Left lung (tissue), 14 donors: ENCODE measurements at places on chromosomes 3 and 15. TPM values are rescaled to one million over a fixed set of nuclear protein-coding genes. Genes with fewer than 3 reads are reported as not detected.
A peak's percentile ranks its signal among the peaks of the same experiment; 100 is the strongest.

GRCh38 chr15:61275901-61276300 is 46.8 kb upstream of the RORA start:
- no peak for DNase-seq
- no peaks in the 10 kb centered on the region for H3K27me3 ChIP-seq

Gene BNC1
- polyA plus RNA-seq: 1.6 TPM

Gene ARHGAP31
- polyA plus RNA-seq: 42.7 TPM

GRCh38 chr3:120143676-120144075 is 49.4 kb upstream of the GSK3B start:
- peaks cover 27% of the 10 kb centered on the region for H3K4me1 ChIP-seq
- no peak for DNase-seq
- no peak overlapping the region for H3K27ac ChIP-seq
- H3K27me3 ChIP-seq: no peaks in the 10 kb centered on the region
- no peaks in the 10 kb centered on the region for H3K36me3 ChIP-seq

Gene SMCO1
- not detected for polyA plus RNA-seq

GRCh38 chr15:55789066-55789660 is 46.2 kb upstream of the PRTG start:
- no peaks in the 10 kb centered on the region for H3K27me3 ChIP-seq
- no peak for DNase-seq
- no peaks in the 10 kb centered on the region for H3K4me1 ChIP-seq
- no peak overlapping the region for H3K4me3 ChIP-seq

- no peaks in the 10 kb centered on the region for H3K36me3 ChIP-seq
- no peaks in the 10 kb centered on the region for H3K27me3 ChIP-seq
- H3K27ac ChIP-seq: no peak overlapping the region
- peaks cover 27% of the 10 kb centered on the region for H3K4me1 ChIP-seq
- DNase-seq: no peak
- H3K4me3 ChIP-seq: no peak overlapping the region
Measured at GRCh38 chr15:74036271-74037170, 42.0 kb downstream of the PML start.

Gene COL6A6
- polyA plus RNA-seq: 44.6 TPM

- no peak overlapping the region for H3K27ac ChIP-seq
- no peak for DNase-seq
- no peak overlapping the region for H3K4me3 ChIP-seq
- no peaks in the 10 kb centered on the region for H3K4me1 ChIP-seq
Measured at GRCh38 chr3:38110314-38111050, 26.4 kb downstream of the ACAA1 start.

GRCh38 chr3:25895443-25895842 is 105.6 kb downstream of the OXSM start:
- no peak overlapping the region for H3K4me3 ChIP-seq
- no peaks in the 10 kb centered on the region for H3K4me1 ChIP-seq
- no peak for DNase-seq
- H3K36me3 ChIP-seq: no peaks in the 10 kb centered on the region
- no peaks in the 10 kb centered on the region for H3K27me3 ChIP-seq

DNA sequence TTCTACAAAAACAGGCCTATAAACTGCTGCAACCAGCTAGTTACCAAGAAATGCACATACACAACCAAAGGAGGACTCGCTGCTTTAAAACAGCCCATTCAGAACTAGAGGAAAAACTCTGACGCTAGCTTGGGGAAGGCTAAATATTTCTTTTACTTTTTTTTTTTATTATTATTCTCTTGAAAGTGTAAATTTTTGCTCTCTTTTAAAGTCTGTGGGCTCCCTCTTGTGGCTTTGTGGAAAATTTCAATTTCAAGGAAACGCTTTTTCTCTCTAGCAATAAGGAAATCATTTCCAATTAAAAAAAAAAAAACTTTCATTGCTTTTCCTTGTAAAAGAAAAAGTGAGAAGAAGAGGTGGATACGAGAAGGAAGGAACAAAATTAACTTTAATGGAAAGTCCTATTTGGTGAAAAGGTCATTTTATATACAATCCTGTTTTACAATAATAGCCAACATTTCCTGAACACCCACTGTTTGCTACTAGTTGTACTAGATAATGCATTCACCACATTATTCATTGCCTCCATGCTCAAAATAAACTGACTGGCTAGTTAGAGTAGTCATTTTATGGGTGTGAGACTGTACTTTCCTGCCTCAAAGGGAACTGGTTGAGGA is 51.2 kb upstream of the SAMMSON start:
- no peaks in the 10 kb centered on the region for H3K36me3 ChIP-seq
- peak; percentile 56 for DNase-seq
- H3K27ac ChIP-seq: no peak overlapping the region
- no peaks in the 10 kb centered on the region for H3K4me1 ChIP-seq
